HCT116 (cell line): ENCODE measurements at places on chromosomes 4 and X. TPM values are rescaled to one million over a fixed set of nuclear protein-coding genes. Genes with fewer than 3 reads are reported as not detected.

DNA sequence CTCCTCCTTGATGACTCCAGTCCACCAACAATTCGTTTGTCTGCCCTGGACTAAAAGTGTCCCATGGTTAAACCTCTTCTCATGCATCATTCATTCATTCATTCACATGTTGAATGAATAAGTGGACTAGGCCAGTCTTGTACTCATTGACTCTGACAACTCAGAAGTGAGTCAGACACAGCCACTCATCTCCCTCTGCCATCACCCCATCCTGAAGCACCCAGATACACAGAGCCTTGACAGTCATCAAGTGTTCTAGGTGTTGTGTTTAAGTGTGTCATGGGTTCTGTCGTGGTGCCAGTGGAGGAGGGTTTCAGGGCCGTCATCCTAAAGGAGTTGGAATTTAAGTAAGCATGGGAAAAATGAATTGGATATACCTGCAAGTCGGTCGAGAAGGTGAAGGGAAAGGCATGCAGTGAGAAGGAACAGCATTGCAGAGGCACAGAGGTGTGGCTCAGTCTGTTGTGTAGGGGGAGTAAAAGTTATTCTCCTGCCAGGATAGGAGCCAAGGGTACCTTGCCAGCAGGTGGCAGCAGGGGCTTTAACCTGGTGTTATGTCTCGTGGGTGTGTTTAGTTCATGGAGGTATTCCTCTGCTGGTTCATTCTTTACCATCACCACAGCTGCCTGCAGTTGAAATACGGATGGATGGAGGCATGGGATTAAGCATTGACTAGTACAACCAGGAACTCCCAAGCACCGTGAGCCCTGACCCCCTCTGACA is 18.3 kb downstream of the MAGED2 start:
- H3K27ac ChIP-seq = no peak overlapping the region
- no peak for DNase-seq
- H3K36me3 ChIP-seq = no peaks in the 10 kb centered on the region
- H3K4me3 ChIP-seq = no peak overlapping the region
- no peaks in the 10 kb centered on the region for H3K4me1 ChIP-seq
- H3K27me3 ChIP-seq = no peaks in the 10 kb centered on the region

DNA sequence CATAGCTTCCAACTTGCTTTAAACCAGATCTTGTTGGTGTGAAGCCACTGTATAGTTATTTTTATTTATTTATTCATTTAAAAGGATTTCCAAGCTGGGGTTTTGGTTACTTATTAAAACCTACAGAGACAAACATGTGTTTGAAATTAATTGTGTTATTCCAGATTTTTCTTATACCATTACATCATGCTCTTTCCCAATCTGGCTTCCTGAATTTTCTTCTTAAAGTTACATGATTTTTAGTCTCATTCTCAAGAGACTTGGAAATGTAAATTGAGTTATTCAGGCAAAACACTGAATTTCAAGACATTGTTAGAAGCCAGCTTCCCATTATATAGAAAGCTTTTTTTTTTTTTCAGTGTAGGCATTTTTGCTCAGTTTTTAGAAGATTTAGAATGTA is 381.9 kb downstream of the IL1RAPL1 start:
- H3K27ac ChIP-seq = no peak overlapping the region
- H3K27me3 ChIP-seq = no peaks in the 10 kb centered on the region
- H3K4me3 ChIP-seq = no peak overlapping the region
- no peak for DNase-seq
- no peaks in the 10 kb centered on the region for H3K36me3 ChIP-seq

DNA sequence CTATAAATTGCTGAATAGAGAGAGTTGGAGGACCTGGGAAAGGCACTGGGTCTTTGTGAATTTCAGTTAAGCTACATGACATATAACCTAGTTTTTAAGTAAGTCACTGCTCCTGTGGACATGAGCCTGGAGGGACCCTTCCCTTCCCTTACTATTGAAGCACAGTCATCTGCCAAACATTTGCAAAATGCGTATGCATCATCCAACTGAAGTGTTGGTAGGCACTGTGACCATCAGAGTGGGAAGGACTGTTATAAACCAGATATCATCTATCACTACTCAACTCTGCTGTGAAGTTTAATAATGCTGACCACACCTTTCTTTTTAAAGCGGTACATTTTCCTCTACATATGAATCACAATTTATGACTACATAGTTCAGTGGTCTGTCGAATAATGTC is 5.2 kb downstream of the GABRA3 start:
- no peaks in the 10 kb centered on the region for H3K36me3 ChIP-seq
- H3K4me3 ChIP-seq = no peak overlapping the region
- 0 out of 2 replicates have a peak, but pooled peaks cover 3% of the 10 kb centered on the region for H3K27me3 ChIP-seq
- H3K27ac ChIP-seq = no peak overlapping the region
- no peaks in the 10 kb centered on the region for H3K4me1 ChIP-seq

GRCh38 chr4:184267673-184268583 is 50.3 kb upstream of the ENPP6 start:
- H3K4me1 ChIP-seq = no peaks in the 10 kb centered on the region
- peak; percentile 6 for DNase-seq
- peak overlapping the region; percentile 56; the same call in 1 of the 2 replicates for H3K27ac ChIP-seq
- no peaks in the 10 kb centered on the region for H3K36me3 ChIP-seq
- H3K4me3 ChIP-seq = peak overlapping the region; percentile 65
- H3K27me3 ChIP-seq = no peaks in the 10 kb centered on the region

- H3K36me3 ChIP-seq = no peaks in the 10 kb centered on the region
- H3K27me3 ChIP-seq = no peaks in the 10 kb centered on the region
- no peak overlapping the region for H3K27ac ChIP-seq
- H3K4me3 ChIP-seq = 0 out of 2 replicates have a peak overlapping the region, but pooled peaks have one; percentile 4
Observed at GRCh38 chr4:10554694-10555093, 97.5 kb upstream of the ZNF518B start.

DNA sequence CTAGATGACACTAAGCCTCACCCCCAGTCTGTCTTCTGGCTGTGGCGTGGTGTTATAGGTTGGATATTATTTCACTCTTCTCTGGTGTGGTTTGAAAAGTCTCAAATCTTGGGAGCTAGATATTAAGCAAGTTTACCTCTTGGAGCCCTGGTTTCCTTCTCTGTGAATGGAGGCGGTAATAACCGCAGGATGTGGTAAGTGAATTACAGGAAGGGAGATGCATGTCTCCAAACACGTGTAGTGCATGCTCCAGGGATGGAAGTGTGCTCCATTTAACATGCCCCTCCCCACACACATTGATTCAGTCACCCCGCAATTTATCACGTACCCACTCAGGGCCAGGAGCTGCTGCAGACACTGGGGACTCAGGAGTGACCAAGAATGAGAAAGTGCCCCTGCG is 4.9 kb downstream of the ZNF275 start:
- 0 out of 2 replicates have a peak, but pooled peaks cover 2% of the 10 kb centered on the region for H3K36me3 ChIP-seq
- H3K27ac ChIP-seq = no peak overlapping the region
- H3K4me1 ChIP-seq = peaks cover 6% of the 10 kb centered on the region; the same call in 1 of the 2 replicates
- H3K27me3 ChIP-seq = no peaks in the 10 kb centered on the region
- no peak for DNase-seq

DNA sequence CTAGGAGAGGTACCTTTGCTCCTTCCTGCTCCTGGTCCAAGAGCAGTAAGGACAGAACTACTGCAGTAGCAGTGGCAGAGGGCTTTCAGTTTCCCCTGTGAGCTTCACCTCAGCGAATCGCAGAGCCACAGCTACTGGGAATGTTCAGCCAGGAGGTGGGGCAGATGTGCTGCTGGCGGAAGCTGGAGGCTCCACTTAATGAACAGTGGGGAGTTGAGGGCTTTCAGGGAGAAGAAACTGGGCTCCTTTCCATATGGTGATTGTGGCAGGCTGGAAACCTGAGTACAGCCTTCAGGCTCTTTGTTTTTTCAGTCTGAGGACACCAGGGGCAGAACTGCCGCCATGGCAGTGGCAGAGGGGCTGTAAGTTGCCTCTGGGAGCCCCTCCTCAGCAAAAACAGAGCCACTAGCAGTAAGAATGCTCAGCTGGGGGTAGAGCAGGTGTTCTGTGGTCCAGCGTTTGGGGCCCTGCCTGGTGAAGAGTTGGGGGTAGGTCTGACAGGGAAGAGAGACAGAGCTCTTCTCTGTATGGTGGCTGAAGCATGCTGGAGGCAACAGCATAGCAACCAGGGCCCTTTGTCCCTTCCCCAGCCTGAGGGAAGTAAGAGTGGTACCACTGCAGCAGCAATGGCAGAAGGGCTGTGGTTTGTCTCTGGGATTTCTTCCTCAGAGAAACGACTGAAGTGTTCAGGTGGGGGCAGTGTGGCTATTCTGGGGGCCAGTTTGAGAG is 106.0 kb upstream of the GRXCR1 start:
- no peak for DNase-seq
- no peaks in the 10 kb centered on the region for H3K27me3 ChIP-seq
- H3K36me3 ChIP-seq = no peaks in the 10 kb centered on the region
- no peaks in the 10 kb centered on the region for H3K4me1 ChIP-seq
- H3K4me3 ChIP-seq = no peak overlapping the region
- H3K27ac ChIP-seq = no peak overlapping the region

TMEM154 gene
- total RNA-seq = 2.4 TPM

DNA sequence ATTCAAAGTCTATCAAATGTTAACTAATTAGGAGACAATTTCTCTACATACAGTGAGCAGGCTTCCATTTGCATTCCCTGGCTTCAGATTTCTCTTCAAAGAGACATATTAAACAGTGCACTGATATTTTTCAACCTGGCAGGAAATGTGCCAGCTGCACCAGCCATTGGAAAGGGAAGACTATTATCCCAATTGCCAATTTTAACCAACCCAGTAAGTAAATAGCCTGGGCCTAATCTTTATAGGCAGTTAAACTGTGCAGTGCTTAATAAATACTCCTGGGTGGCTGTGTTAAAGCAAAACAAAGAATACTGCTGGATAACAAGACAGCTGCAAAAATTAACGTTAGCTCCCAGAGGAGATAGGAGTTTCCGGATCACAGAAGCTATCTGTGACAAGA is 111.9 kb upstream of the GALNT7 start:
- no peak overlapping the region for H3K4me3 ChIP-seq
- DNase-seq = no peak
- no peaks in the 10 kb centered on the region for H3K36me3 ChIP-seq
- no peaks in the 10 kb centered on the region for H3K4me1 ChIP-seq

AKAP14 gene
- not detected for total RNA-seq

HMX1 gene
- 0.39 TPM for total RNA-seq

DNA sequence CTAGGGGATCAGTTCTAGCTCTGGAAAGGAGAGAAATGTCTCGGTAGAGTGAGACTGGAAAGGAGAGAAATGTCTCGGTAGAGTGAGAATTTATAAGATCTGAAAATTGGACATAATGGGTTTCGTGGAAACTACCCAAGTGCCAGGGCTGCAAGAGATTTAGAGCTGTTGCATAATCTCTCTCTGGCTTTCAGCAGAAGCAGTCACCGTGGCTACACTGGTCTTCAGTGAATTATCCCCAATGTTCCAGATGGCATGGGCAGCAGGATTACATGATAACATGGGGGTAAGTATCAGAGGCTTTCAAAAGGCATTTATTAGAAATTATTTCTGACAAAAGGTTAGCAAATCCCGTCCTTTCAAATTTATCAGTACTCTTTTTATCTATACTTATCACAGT is 435.5 kb downstream of the NKX6-1 start:
- no peaks in the 10 kb centered on the region for H3K4me1 ChIP-seq
- H3K27ac ChIP-seq = no peak overlapping the region
- H3K4me3 ChIP-seq = no peak overlapping the region
- H3K27me3 ChIP-seq = peaks cover 5% of the 10 kb centered on the region; the same call in 1 of the 2 replicates
- DNase-seq = no peak

NHSL2 gene
- total RNA-seq = 0.22 TPM

GRCh38 chr4:105568584-105568983 is 16.2 kb downstream of the ARHGEF38 start:
- no peaks in the 10 kb centered on the region for H3K27me3 ChIP-seq
- H3K4me3 ChIP-seq = no peak overlapping the region
- no peaks in the 10 kb centered on the region for H3K4me1 ChIP-seq
- no peak for DNase-seq

- DNase-seq = no peak
- no peak overlapping the region for H3K27ac ChIP-seq
- H3K4me3 ChIP-seq = no peak overlapping the region
- no peaks in the 10 kb centered on the region for H3K4me1 ChIP-seq
Observed at GRCh38 chr4:86398187-86398586, 38.3 kb upstream of the MAPK10 start.

USP17L22 gene
- not detected for total RNA-seq

DNA sequence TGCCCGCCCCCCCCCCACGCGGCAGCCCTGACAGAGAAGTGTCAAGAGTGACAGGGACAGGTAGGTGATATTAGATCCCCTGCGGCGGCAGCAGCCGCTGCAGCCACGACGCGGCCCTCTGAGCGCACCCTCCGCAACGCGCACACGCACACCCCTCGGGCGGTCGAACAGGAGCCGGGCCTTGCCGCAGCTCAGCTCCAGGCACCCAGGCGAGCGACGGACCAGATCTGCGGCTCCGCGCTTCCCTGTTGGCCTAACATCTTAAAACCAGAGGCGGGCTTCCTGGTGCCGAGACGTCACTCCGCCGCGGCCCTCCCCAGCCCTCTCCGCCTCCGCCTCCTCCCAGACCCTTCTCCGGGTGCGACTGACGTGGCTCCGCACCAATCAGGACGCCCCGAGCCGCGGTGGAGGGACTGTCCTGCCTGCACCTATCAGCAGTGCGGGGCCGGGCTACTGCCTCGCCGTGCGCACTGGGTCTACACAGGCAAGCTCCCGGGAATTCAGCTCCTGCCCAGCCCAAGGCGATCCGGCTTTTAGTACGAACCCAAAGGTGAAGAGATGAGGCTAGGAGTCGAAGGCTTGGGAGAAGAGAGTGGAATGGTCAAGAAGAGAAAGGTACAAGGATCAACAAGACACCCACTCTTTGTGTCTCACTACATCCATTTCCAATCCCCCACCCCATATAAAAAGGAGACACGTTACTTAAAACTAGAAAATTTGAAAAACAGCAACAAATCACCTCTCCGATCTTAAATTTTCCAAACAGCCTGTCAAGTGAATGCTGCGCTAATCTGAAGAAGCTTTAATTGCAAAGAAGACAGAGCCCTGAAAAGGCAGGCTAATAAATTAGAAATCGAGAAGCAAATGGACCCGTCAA is at the start of gene PITX2:
TSS of gene PITX2 (minus strand) at position 237 of the 877 bp plus-strand sequence. CDS start 617 bp downstream, outside the sequence.
- peak; percentile 92 for DNase-seq
- H3K27me3 ChIP-seq = no peaks in the 10 kb centered on the region
- 0 out of 2 replicates have a peak, but pooled peaks cover 4% of the 10 kb centered on the region for H3K36me3 ChIP-seq
- H3K4me1 ChIP-seq = peaks cover 14% of the 10 kb centered on the region

- no peak overlapping the region for H3K27ac ChIP-seq
- H3K27me3 ChIP-seq = no peaks in the 10 kb centered on the region
- no peaks in the 10 kb centered on the region for H3K4me1 ChIP-seq
- no peak overlapping the region for H3K4me3 ChIP-seq
- H3K36me3 ChIP-seq = no peaks in the 10 kb centered on the region
- no peak for DNase-seq
Observed at GRCh38 chr4:10983885-10984640, 299.5 kb upstream of the CLNK start.

GRCh38 chr4:58214376-58214775 is 1104.2 kb upstream of the IGFBP7 start:
- H3K27ac ChIP-seq = no peak overlapping the region
- no peak for DNase-seq
- H3K36me3 ChIP-seq = no peaks in the 10 kb centered on the region

DGAT2L6 gene
- not detected for total RNA-seq

TAF7L gene
- 0.22 TPM for total RNA-seq
